ENCODE measurements at places on chromosomes 12 and 14. TPM values are rescaled to one million over a fixed set of nuclear protein-coding genes. Genes with fewer than 3 reads are reported as not detected.

DNA sequence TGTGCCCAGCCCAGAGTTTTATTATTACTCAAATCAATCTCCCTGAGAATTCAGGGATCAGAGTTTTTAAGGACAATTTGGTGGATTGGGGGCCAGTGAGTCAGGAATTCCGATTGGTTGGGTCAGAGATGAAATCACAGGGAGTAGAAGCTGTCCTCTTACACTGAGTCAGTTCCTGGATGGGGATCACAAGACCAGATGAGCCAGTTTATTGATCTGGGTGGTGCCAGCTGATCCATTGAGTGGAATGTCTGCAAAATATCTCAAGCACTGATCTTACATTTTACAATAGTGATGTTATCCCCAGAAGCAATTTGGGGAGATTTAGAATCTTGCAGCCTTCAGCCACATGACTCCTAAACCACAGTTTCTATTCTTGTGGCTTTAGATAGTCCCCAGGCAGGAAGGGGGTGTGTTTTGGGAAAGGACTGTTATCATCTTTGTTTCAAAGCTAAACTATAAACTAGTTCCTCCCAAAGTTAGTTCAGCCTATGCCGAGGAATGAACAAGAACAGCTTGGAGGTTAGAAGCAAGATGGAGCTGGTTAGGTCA is 89.1 kb upstream of the CNOT2 start:
- no peak for DNase-seq

The DDN gene
- total RNA-seq: 0.10 TPM

GRCh38 chr14:88631091-88631490 is 68.3 kb downstream of the ZC3H14 start:
- DNase-seq: no peak

- no peak for DNase-seq
Observed at GRCh38 chr12:14048941-14049545, 67.6 kb upstream of the GRIN2B start.

The PABPN1 gene
- 129 TPM for total RNA-seq

DNA sequence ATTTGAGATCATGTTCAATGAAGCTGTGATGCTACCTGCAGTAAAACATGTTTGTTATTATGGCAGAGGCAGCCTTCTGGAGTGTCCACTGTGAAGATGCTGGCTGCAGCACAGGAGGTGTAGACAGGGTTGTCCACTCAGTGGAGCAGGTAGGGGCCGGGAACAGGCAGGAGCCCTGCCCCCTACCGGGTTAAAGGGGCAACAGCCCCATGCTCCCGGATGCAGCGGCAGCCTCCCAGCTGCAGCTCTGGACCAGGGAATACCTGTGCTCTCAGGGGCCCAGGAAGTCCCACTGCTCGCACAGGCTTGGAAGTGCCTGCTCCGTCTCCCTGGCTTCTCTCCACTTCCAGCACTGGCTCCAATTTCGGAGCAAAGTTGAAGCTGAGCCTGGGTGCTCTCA is 401.6 kb downstream of the FOXG1 start:
- no peak for DNase-seq

DNA sequence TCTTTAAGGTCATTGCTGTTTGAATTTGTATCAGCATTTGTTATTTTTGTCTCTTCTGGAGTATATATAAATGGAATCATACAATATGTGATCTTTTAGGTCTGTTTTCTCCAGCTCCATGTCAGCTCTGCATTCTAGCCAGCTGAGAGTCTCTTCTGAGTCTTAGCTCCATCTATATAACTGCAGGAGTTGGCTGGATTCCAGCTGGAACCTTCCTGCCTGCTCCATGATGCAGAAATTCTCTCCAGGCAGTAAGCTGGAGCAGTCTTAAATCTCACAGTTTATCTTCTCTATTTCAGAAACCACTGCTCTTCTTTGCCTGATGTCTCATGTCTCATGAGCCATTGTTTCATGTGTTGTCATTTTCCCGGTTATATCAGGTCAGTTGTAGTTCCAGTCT is 827.6 kb downstream of the NRXN3 start:
- no peak for DNase-seq

The TM7SF3 gene
- 38.3 TPM for total RNA-seq

The RNASE3 gene
- total RNA-seq: 0.80 TPM

- no peak for DNase-seq
Observed at GRCh38 chr12:43540470-43540869, 11.5 kb downstream of the ADAMTS20 start.

The SOS2 gene
- total RNA-seq: 33.0 TPM
